Amygdala (tissue), 56 donors: ENCODE measurements at places on chromosomes 1 and 21.

GRCh38 chr1:158310623-158311022, 20.7 kb downstream of the CD1B start:
- no peak for DNase-seq

DNA sequence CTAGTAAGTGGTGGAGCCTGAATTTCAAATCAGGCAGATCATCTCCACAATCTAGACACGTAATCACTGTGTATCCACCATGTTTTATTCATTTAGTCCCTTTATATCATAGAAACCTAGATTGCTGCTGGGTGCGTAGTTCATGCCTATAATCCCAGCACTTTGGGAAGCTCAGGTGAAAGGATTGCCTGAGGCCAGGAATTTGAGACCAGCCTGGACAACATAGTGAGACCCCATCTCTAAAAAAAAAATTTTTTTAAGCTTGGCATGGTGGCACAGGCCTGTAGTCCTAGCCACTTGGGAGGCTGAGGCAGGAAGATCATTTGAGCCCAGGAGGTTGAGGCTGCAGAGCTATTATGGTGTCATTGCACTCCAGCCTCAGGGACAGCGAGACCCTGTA, 10.1 kb downstream of the MED18 start:
- DNase-seq, result no peak

DNA sequence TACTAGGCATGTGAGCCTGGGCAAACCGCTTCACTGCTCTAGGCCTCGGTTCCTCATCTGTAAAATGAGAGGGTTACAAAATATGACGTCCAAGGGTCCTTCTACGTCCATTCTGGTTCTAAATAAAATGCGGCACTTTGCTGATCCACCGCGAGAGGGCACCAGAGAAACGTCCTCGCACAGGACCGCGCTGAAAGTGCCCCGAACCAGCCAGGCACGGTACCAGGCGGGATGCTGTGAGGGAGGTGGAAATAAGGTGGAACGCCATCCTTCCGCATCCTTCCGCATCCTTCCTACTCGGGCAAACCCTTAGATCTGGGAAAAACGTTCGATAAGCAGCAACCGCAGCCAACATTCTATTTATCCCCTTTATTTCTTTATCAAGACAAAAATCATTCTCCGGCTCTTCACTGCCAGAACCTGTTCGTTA, 60.3 kb upstream of the KRTAP19-8 start:
- peak; percentile 57 for DNase-seq

GRCh38 chr1:232912845-232913580, 37.4 kb upstream of the NTPCR start:
- DNase-seq, result no peak

GRCh38 chr1:59579222-59579621, 235.5 kb upstream of the HOOK1 start:
- no peak for DNase-seq

- no peak for DNase-seq
These were observed 56.0 kb downstream of the PRDM15 start for GRCh38 chr21:41823166-41823565.

GRCh38 chr1:18681423-18681835, 50.8 kb downstream of the PAX7 start:
- DNase-seq, result no peak

GRCh38 chr1:81165963-81166362, 634.8 kb upstream of the ADGRL2 start:
- no peak for DNase-seq

GRCh38 chr1:1032424-1032823, 12.5 kb downstream of the AGRN start:
- peak; percentile 48 for DNase-seq

DNA sequence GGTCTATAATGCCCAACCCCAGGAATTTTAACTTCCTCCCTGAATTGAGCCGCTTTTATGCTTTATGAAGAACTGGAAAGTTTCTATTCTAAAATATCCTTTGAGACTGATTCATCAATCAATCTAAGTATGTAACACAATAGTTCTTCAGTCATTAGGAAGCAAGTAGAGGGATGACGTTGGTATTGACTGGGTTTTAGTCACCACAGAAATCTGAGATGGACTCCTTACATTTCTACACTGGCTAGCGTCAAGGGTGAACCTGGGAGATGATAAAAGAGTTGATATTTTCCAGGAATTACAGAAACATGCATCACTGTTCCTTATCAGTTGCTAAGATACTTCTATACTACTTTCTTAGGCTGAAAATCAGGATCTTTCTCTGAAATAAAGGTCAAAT, 308.0 kb downstream of the HMCN1 start:
- no peak for DNase-seq

DNA sequence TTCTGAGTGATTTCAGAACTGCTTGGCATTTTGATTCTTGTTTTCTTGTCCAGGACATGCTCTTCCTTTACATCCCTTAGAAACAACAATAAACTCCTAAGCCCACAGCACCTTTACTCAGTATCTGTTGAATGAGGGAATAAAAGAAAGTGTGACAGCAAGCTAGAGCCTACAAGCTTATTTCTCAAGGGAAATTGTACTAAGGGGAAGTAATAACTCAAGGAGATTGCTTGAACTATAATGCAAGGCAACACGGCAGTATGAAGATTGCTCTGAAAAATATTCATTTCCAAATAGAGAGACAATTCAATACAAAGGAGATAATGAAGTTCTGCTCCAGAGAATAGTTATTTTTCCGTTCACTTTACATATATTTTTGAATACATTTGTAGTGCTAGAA, 6.5 kb downstream of the OR6P1 start:
- DNase-seq, result no peak

DNA sequence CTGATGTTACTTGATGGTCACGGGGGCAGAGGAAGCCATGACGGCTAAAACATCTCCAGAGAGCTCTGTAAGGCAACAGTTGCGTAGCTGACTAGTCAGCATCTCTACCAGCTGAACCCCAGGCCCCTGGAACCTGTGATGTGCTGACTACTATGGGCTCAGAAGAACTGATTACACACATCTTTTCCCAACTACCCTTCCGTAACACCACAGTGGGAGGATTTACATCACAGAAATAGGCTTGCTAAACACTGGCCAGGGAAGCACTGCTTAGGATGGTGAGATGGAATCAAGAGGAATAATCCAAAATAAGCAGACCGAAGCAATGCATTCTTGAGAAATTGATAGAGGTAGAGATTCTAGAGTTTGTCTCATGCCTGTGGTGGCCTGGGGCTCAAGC, 122.5 kb downstream of the SMYD2 start:
- DNase-seq, result no peak

- no peak for DNase-seq
These were observed 37.1 kb upstream of the CSF1 start for GRCh38 chr1:109873278-109874175.

DNA sequence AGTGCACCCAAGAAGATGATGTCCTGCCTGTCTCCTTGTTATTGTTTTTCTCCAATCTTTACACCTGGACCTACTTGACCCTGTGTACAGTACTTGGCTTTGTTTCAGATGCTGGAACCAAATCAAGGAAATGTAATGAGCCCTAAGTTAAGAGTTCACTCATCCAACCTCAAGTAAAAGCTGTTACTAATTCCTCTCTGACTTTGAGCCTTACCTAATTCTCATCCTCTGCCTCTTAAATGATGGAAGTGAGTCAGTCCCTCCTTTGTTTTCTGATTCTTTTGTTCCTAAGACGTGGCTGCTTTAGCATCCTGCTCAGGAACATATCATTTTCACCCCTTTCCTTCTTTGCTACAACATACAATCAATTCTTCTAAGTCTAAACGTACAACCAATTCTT, 15.3 kb upstream of the PLA2G4A start:
- DNase-seq, result no peak
